ENCODE measurements at places on chromosomes 5 and 9.

GRCh38 chr9:26612211-26612610 is 280.4 kb downstream of the CAAP1 start:
- no peak for DNase-seq

DNA sequence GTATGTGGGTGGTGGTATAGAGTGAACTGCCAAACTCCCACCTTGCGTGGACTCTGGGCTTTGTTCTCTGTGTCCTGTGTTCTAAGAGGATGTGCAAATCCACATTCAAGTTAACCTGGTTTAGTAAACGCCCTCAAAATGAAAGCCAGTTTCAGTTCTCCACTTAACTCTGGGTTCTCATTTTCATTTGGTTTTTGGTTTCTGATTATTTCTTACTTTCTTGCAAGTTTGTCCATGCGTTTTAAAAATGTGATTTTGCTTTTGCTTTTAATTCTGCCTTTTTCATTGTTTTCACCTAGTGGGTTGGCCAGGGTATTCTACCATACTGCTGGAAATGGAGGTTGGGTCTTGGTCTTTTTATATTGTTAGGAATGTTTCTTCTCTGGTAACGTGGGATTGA is 38.2 kb downstream of the GALNT10 start:
- no peak for DNase-seq

- no peak for DNase-seq
Measured at GRCh38 chr5:64145216-64145895, 20.3 kb upstream of the RNF180 start.

DNA sequence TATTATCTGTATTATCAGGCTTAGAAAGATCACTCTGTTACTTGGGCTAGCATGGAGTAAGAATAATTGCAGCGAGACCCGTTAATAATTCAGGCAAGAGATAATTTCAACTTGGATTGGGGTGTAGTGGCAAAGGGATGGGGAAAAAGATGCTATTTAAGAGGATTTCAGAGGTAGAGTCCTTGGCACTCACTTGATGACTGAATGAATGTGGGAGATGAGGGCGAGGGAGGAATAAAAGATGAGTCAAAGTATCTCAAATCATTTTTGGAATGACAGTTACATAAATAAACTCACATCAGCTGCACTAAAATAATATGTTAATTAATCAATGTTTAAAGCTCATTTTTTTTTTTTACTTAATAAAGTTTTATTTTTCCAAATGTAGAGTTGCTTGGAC is 4.5 kb upstream of the GPR21 start:
- DNase-seq = no peak

DNA sequence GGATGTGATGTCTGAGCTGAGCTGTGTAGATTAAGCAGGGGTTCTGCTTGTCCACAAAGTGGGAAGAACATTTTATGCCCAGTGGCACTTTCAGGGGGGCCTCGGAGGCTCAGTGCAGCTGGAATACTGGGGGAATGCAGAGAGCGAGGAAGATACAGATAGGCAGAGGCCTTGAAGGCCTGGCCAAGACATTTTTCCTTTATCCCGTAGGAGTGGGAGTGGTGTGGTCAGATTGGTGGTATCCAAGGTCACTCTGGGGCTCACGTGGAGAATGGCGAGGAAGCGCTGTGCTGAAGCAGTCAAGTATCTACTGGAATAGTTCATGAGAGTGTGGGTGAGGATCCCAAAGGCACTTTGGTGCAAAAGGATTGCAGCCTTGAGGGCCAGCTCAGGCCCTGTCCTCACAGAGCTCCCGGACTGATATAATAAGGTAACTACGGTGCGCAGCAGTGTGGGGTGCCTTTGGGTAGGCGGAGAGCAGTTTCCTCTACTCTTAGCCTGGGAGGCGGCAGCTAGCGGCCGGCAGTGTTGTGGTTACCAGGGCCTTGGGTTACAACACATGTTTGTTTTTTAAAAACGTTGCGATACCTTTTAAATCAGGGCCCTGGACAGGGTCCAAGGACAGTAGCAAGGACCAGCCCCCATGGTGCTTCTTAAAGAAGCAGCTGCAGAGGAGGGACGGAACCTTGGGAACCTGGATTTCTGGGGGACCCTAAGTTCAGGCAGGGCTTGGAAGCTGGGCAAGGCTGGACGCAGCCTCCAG is 10.8 kb upstream of the CCDC69 start:
- DNase-seq = peak; percentile 44

DNA sequence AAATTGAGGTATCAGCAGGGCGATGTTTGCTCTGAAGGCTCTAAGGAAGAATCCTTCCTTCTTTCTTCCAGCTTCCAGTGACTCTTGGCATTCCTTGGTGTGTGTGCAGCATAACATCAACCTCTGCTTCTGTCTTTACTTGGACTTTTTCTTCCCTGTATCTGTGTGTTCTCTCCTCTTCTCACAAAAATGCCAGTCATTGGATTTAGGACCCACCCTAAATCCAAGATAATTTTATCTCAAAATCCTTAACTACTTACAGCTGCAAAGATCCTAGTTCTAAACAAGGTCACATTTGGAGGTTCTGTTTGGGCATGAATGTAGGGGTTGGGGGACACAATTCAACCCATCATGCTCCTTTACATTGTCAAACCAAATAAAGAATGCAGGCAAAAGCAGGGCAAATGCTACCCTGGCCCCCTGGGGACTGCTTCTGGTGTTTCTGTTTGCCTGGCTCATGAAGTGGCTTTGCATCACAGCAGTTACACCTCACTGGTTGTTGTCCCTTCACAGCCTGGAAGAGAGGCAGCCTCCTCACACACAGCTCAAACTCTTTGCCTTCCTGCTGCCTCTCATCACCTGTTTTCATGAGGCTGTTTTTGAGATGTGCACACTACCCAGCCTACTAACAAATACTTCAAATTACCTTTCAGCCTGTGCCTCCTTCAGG is 64.8 kb upstream of the PLCXD3 start:
- DNase-seq = no peak

GRCh38 chr5:153824909-153825308 is 213.8 kb downstream of the FAM114A2 start:
- DNase-seq = no peak

Measured in stimulated activated CD4-positive, alpha-beta T cell treated with anti-CD3 and anti-CD28 coated beads, Interleukin-15, amount 100 ng/mL, for 24 hours (primary cell).